Fibroblast of villous mesenchyme (primary cell): ENCODE measurements at places on chromosomes 16 and 17.

DNA sequence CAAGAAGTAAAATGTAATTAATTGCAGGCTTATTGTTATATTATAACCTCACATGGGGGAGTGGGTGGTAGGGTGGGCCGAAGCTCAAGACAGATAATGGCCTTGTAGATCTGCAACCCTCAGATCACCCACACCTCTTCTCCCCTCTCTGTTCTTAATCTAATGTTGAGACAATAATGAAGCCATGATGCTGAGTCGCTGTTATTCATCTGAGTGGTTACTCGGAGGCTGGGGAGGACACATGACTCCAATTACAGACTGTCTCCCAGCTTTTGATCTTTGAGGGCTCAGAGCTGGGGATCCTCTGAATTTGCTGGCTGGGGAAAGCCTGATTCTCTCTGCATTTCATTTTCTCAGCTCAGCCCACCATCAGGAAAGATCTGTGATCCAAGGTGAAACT is 275.3 kb downstream of the SHISA9 start:
- DNase-seq = no peak

DNA sequence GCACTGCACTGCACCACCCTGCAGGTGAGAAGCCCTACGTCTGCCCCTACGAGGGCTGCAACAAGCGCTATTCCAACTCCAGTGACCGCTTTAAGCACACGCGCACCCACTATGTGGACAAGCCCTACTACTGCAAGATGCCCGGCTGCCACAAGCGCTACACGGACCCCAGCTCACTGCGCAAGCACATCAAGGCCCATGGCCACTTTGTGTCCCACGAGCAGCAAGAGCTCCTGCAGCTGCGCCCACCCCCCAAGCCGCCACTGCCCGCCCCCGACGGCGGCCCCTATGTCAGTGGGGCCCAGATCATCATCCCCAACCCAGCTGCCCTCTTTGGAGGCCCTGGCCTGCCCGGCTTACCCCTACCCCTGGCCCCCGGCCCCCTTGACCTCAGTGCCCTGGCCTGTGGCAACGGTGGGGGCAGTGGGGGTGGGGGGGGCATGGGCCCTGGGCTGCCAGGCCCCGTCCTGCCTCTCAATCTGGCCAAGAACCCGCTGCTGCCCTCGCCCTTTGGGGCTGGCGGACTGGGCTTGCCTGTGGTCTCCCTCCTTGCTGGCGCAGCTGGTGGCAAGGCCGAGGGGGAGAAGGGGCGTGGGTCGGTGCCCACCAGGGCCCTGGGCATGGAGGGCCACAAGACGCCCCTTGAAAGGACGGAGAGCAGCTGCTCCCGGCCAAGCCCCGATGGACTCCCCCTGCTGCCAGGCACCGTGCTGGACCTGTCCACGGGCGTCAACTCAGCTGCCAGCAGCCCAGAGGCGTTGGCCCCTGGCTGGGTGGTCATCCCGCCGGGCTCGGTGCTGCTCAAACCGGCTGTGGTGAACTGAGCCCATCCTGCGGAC is 14.2 kb downstream of the PAM16 start:
- DNase-seq = no peak

GRCh38 chr16:66399031-66399430 is 28.1 kb upstream of the BEAN1 start:
- no peak for DNase-seq

DNA sequence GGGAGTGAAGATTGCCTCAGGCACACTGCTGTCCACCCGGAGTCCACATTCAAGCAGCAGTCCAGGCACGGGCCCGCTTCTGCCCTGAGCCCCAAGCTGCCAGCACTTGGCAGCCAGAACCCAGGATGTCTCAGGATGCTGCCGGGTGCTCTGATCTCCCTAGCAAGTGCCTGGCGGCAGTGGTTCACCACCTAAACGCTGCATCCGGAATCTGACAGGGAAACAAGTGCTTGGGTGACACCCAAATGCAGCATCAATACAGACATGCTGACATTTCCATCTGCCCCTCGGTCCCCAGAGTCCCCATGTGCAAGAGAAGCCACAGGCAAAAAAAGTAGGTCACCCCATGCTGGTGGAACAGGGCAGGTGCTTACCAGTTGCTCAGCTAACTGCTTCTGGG is 197.1 kb upstream of the RPL38 start:
- no peak for DNase-seq

GRCh38 chr17:38698760-38699159 is 6.3 kb upstream of the MLLT6 start:
- no peak for DNase-seq

DNA sequence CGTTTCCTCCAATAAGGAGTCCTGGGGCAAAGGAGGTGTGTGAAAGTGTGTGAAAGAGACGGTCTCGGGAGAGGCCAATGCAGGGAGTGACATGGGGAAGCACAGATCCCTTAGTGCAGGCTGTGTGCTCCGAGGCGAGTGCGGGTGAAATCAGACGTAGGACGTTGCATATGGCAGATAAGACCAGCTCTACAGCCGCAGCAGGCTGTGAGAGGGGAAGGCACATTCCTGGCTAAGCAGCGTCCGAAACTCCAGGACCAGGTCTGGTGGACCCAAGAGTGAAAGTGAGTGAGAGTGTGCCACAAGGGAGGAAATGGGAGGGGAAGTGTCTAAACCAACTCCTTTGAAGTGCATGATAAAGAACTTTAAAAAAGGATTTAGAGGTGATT is 11.3 kb downstream of the POLR3K start:
- DNase-seq = no peak

GRCh38 chr17:30519707-30520106 is 42.5 kb downstream of the GOSR1 start:
- peak; percentile 76 for DNase-seq
